ENCODE measurements at places on chromosomes 11 and 22.

DNA sequence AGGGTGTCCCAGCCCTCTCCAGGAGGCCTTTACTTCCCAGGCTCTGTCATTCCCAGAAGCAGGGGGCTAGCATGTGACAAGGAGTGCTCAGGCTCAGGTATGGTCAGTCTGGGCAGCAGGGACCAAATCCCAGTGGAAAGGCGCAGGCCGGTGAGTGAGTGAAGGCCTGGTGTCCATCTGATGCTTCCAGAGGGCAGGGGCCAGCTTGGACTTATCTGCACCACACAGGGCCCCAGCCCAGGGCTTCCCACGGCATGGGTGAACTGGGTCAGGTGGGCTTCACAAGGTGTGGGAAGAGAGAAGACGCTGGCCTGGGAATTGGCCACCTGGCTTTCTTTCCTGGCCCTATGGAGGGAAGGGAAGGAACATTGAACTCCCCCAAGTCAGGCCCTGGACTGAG lies 20.4 kb upstream of the APOBEC3A start:
- no peak for DNase-seq

GRCh38 chr22:26887916-26888315 lies 230.5 kb downstream of the MIAT start:
- DNase-seq: no peak

- DNase-seq: no peak
Measured at GRCh38 chr11:130078080-130078479, 8.4 kb downstream of the APLP2 start.

DNA sequence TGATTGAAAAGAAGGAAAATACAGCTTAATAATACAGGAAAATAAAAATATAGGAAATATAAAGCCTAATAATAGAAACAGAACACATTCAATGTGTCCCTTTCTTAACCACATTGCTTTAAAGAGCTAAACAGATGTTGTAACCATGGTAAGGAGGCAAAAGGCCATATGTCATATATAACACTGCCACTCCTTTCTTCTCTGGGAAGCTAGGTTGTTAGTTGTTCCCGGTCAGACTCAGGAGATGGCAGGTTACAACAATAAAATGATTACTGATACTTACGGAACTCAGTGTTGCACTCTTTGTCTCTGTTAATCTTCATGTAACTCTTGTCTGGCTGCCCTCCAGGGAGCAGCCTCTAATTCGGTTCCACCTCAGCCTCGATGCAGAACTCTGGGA lies 134.7 kb upstream of the PGR start:
- DNase-seq: no peak

GRCh38 chr11:95829580-95830259 lies 39.4 kb downstream of the CEP57 start:
- no peak for DNase-seq

DNA sequence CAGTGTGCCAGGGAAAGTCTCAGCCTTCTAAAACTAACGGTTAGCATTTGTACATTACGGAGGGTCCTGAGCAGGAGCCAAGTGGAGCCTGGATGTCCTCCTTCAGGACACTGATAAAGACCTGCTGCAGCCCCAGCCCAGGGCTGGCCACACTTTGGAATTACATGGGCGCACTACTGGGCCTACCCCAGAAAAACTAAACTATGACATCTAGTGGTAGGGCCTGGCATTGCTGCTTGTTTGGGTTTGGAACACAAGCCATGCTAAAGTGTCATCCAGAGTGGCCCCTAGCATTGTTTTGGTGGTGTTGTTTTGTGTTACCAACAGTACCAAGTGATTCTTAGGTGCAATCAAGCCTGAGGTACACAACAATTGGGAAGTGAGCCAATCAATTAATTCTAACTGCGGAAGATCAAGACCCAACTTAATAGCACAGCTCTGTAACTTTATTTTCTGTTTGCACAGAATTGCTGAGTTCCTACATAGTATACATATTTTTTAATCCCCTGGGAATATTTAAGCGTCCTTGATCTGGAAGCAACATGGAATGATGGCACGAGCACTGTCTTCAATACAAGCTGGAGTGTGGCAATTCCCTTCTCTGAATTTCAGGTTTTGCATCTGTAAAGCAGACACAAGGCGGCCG lies 340.7 kb downstream of the LARGE1 start:
- DNase-seq: peak; percentile 94

DNA sequence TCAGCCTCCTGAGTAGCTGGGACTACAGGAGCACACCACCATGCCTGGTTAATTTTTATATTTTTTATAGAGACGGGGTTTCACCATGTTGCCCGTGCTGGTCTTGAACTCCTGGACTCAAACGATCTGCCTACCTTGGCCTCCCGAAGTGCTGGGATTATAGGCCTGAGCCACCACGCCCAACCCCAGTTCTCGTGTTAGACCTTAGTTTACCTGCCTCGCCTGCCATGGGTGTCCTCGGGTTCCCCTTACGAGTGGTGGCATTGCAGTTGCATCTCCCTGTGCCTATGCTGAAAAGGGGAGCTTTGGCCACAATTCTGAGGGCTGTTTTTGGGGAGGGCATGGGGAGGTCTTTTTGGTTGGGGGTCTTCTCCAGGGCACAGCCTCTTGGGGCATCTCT lies 18.8 kb downstream of the TBC1D22A start:
- DNase-seq: no peak

- peak; percentile 25 for DNase-seq
Measured at GRCh38 chr11:10493041-10493663, 38.1 kb downstream of the AMPD3 start.

DNA sequence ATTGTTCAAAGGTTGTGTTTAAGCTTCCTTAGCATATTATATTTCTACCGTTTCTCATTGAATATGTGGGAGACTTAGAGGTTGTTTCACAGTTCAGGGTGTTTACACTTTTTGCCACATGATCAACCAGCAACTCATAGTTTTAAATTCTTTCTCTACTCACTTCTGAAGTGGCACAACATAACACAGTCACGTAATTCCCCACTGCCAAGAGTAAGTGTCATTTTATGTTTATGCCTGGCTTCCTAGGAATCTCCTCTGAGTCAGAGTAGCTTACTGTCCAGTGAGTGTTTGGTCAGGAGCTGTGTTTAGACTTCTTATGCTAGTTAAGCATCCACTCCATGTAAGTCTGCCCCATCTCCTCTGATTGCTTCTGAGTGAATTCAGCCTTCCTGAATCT lies 520.8 kb upstream of the KIRREL3 start:
- no peak for DNase-seq

GRCh38 chr22:31647523-31648320 lies 14.3 kb downstream of the PISD start:
- DNase-seq: no peak
